ENCODE measurements at places on chromosomes 6 and 20. TPM values are rescaled to one million over a fixed set of nuclear protein-coding genes. Genes with fewer than 3 reads are reported as not detected.

- no peak for DNase-seq
Measured at GRCh38 chr6:52636830-52637229, 34.1 kb upstream of the TMEM14A start.

Gene NPBWR2
- total RNA-seq, result not detected

DNA sequence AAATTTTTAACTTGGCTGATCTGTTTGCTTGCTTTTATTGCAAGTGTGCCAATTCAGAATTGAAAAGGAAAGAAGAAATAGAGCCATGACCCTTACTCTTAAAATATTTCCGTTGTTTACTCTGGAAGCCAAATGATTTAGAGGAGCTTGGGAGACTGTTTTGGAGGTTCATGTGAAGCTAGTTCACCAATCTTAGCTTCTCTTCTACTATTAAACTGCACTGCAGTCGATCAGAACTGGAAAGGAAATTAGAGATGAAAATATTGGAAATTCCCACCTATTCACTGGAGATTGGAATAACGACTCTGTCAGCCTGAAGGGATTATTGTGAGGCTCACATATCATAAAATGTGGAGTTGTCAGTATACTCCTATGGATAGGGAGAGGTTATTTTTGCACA lies 81.8 kb downstream of the MLIP start:
- no peak for DNase-seq

DNA sequence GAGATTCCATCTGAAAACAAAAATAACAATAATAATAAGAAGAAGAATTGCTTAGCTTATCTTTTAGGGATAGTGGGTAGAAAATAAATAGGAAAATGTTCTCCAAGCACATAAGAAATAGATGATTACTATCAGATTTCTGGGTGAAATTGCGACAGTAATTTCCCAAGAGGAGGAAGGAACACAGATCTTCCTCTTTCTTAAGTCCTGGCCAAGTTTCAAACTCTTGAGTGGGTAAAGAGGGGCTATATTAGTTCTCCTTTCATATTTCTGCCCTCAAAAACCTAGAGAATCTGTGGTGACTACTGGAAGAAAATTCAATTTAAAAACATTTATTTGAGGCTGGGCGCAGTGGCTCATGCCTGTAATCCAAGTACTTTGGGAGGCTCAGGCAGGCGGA lies 63.7 kb downstream of the PHACTR2 start:
- no peak for DNase-seq

- no peak for DNase-seq
Measured at GRCh38 chr6:155186052-155186658, 77.7 kb upstream of the CLDN20 start.

All from upper lobe of right lung (tissue), 1 donor.